Glutamatergic neuron (in vitro differentiated cells): ENCODE measurements at places on chromosomes 12 and 14.
A peak's percentile ranks its signal among the peaks of the same experiment; 100 is the strongest.

GRCh38 chr12:56641219-56641618 lies 4.6 kb downstream of the ATP5F1B start:
- no peak for DNase-seq

GRCh38 chr14:56117765-56118610 lies at the start of gene PELI2:
PELI2 (plus strand) TSS chr14:56118411; CDS start chr14:56118661, 250 bp downstream.
- peak; percentile 90 for DNase-seq

GRCh38 chr12:2997989-2998670 lies 38.9 kb downstream of the TEAD4 start:
- DNase-seq = no peak

- no peak for DNase-seq
Observed at GRCh38 chr12:110563702-110564470, 19.2 kb downstream of the PPTC7 start.

DNA sequence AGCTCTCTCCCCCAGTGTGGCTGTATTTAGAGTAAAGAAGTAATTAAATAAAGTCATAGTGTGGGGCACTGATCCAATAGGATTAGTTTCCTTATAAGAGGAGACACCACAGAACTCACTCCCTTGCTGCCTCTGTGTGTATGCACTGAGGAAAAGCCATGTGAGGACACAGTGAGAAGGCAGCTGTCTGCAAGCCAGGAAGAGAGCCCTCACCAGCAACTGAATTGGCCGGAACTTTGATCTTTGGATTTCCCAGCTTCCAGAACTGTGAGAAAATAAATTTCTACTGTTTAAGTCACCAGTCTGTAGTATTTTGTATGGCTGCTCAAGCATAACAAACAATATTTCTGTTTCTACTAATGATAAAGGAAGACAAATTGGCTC lies 368.7 kb upstream of the PRICKLE1 start:
- DNase-seq = no peak
